ENCODE measurements at places on chromosomes 5 and 9.
A peak's percentile ranks its signal among the peaks of the same experiment; 100 is the strongest.

- no peak for DNase-seq
Measured at GRCh38 chr5:80990971-80991370, 30.8 kb downstream of the RASGRF2 start.

- DNase-seq: no peak
Measured at GRCh38 chr5:76339919-76340318, 63.2 kb upstream of the IQGAP2 start.

- DNase-seq: no peak
Measured at GRCh38 chr5:165405340-165405739, 1899.9 kb downstream of the MAT2B start.

DNA sequence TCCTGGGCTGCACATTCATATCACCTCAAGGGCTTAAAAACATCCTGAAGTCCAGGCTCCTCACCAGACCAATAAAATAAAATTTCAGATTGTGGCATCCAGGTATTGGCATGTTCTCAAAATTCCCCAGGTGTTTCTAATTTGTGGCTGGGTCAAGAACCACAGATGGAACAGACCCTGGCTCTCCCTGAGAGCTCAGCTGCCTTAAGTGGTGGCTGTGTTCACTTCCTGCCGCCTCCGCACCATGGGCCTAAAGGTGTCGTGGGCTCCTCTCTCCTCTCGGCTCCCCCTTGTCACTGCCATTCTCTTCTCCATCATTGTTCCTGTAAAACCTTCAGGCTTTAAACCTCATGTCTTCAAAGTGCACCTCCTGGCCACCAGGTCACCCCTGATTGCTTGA is 17.8 kb upstream of the CCNJL start:
- DNase-seq: no peak

- no peak for DNase-seq
Measured at GRCh38 chr5:6315580-6315979, 62.8 kb downstream of the MED10 start.

- DNase-seq: no peak
Measured at GRCh38 chr5:13771011-13771571, 173.4 kb downstream of the DNAH5 start.

- no peak for DNase-seq
Measured at GRCh38 chr9:96169484-96169883, 132.5 kb downstream of the HSD17B3 start.

GRCh38 chr9:3823842-3824475 is 298.2 kb upstream of the RFX3 start:
- DNase-seq: no peak

DNA sequence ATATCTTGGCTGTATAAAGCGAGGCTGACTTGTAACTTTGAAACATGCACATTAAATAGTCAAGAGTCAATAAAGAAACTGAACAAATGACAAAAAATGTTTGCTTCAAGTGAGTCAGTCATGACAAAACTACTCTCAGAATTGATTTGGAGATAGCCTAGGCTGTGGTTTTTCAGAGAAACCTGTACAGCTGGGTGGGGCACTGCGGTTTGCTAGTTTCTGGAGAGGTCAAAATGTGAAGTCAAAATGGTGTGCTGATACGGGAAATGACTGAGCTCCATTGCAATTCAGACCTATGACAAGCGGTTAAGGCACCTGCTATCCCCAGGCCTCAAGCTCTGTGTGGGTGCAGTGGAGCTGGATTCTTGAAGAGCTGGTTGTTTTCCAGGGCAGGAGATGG is 10.3 kb upstream of the CD180 start:
- DNase-seq: peak; percentile 74

DNA sequence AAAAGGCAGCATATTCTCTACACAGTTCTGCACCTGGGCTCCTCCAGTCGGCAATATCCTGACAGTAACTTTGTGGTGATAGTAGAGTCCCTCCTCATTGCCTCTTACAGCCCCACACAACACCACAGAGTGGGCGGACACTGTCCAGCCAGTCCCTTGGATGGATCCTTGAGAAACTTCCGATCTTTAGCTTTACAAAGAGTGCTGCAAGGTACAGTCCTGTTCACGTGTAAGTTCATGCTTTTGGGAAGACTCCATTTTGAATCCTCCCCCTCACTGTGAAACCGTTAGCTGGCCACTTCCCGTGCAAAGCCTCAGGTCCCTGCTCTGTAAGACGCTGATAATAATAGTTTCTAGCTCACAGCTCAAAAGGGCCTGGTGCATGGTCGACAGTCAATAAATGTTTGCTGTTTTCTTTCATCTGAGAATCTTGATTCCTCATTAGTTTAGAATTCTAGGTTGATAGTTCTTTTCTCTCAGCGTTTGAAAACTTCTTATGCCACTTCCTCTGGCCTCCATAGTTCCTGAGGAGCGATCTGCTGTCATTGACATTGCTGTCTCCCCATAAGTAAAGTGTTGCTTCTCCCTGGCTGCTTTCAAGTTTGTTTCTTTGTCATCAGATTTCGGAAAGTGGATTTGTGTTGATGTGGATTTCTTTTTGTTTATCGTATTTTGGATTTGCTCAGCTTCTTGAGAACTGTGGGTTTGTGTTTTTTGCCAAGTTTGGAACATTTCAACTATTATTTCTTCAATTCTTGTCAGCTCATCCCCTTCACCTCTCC is 82.9 kb downstream of the COL23A1 start:
- no peak for DNase-seq

GRCh38 chr5:109080896-109081295 is 328.9 kb downstream of the PJA2 start:
- DNase-seq: no peak

DNA sequence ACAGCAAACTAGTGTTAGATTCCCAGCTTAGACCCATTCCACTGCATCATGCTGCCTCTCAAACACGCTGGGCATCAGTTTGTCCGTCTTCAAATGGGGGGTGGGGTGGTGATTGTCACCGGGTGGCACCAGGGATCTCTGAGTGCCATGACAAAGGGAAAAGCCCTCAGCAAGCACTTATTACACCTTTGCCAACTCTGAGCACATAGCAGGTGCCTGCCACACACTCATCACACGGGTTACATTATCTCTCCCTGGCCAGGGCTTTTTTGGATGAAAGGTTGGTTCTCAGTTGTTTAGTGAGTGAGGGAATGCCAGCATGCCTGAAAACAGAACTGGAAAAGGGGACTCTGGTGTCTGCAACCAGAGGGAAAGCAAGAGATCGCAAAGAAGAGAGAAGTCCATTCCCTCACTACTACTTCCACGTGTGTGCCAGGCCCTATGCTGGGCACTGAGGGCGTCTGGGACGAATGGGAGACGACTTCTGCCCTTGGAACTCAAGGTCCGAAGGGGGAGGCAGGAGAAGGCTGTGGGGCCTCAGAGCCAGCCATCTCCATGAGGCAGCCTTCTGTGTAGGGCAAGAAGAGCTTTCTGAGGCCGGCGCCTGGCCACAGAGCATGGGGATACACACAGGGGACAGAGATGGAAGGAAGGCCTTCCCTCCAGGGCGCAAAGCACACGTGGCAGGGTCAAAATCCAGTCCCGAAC is 48.9 kb downstream of the PAX5 start:
- no peak for DNase-seq

DNA sequence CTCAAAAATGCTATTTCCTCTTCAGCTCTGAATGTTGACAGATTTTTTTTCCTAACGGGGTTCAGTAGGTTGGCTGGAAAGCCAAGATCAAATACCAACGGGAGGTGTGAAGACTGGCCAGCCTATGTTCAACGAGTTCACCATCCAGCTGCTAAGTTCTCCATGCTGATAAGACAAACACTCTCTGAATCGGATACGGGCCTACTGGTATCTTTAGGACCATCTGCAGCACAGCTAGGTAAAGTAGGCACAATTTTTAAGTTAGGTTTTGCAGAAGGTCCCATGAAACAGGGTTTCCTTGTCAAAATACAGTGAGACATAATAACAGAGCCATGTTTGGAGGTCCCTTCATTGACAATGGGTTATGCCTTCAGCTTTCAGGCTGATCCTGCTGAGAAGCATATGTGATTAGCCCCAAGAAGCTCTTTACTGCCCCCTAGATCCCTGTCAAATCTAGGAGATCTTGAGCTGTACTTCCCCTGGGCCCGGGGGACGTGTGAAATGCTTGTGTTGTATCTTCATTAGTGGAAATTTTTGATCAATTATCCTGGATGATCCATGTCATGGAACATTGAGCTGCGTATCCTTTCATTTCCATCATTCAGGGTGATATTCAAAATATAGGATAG is 60.6 kb downstream of the PGM5 start:
- DNase-seq: no peak

DNA sequence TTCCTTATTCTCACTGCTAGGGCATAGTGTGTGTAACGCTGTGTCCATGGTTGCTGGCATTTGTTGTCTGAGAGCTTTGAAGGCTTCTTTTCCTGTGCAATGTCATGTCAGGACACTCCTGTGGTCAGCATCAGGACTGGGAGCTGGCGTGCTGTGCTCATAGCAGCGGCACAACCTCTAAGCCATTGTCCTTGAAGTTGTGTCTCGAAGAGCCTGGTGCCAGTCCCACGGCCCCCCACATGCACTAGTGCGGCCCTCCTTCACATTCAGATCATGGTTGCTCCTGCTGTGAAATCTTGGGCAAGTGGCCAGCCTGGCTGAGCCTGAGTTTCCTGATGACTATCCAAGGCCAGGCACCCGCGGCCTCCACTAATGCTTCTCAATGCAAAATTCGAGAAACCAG is 32.4 kb downstream of the PDZD2 start:
- no peak for DNase-seq

DNA sequence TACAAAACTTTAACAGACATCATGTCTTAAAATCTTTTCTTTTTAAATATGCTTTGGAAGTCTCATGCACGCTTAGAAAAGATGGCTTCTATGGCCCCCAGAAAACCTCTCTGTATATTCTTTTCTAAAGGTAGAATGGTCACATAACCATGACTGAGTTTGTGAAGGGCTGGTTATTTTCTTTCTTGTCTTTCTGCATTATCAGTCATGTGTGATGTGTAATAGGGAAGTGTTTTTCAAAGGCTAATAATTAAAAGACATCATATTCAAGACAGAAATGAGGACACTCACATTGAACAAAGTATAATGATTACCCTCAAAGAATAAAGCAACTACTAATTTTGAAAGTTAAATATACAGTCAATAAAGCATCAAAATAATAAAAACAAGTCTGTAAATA is 253.4 kb downstream of the TRPM3 start:
- DNase-seq: no peak

GRCh38 chr5:92922231-92922967 is 658.6 kb downstream of the NR2F1-AS1 start:
- DNase-seq: no peak

GRCh38 chr5:96668725-96669124 is 6.5 kb downstream of the CAST start:
- DNase-seq: no peak

GRCh38 chr9:14221119-14221518 is 92.8 kb downstream of the NFIB start:
- DNase-seq: no peak

DNA sequence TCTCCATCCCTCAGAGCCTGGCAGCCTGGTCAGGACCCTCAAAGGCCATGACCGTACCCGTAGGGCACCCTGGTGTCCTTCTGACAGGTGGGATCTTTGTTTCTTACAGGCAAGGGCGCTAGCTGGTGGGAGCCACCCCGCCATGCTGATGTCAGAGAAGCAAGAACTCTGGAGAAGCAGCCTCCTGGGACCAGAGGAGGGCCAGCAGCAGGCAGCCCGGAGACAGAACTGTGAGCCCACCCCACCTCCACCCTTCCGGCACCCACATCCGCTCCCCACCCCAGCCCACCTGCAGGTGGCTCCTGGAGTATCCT is 42.2 kb upstream of the IL17B start:
- no peak for DNase-seq

DNA sequence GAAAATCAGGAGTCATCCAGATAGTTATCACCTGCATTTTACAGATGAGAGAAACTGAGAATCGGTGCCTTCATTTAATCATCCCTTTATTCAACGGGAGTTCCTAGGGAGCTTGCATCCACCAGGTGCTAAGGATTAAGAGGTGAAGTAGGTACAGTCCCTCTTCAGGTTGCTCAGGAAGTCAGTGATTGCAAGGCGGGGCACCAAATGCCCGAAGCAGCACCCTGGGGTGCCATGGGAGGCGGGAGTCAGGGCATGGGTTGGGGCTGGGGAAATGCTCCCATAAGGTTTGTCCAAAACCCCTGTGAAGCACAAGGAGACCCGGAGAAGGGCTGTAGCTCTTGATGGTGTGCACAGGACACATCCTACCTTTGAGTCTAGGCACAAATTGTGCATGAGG is 98.8 kb upstream of the KLF4 start:
- DNase-seq: no peak

GRCh38 chr5:125679522-125679921 is 743.7 kb upstream of the GRAMD2B start:
- DNase-seq: no peak

- no peak for DNase-seq
Measured at GRCh38 chr5:117431091-117431490, 856.5 kb upstream of the SEMA6A start.

GRCh38 chr5:123710031-123710430 is 198.1 kb downstream of the CSNK1G3 start:
- DNase-seq: no peak

GRCh38 chr5:108827131-108827530 is 79.4 kb downstream of the FER start:
- no peak for DNase-seq

GRCh38 chr9:114953959-114954358 is 23.6 kb upstream of the TNFSF8 start:
- DNase-seq: no peak

GRCh38 chr5:140576776-140577201 is 12.2 kb downstream of the SLC35A4 start:
- no peak for DNase-seq

DNA sequence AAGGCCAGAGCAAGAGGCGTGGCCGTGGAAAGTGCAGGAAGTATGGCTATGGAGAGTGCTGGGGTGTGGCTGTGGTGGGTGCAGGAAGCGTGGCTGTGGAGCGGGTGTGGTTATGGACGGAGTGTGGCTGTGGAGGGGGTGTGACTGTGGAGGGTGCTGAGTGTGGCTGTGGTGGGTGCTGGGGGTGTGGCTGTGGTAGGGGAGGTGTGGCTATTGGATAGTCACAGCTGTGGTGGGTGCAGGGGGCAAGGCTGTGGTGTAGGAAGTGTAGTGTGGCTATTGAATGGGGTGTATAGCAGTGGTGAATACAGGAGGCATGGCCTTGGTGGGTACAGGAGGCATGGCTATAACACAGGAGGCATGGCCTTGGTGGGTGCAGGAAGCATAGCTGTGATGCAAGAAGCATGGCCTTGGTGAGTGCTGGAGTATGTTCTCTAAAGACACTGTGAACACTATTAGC is 40.8 kb upstream of the SPATA31C2 start:
- no peak for DNase-seq

- DNase-seq: no peak
Measured at GRCh38 chr5:172529896-172530295, 75.6 kb upstream of the SH3PXD2B start.

Measured in GM20000 (cell line).